Fibroblast of skin of left quadriceps (primary cell): ENCODE measurements at places on chromosomes 2 and 18.

GRCh38 chr2:27201675-27202074 is 10.2 kb upstream of the ATRAID start:
- no peak for DNase-seq

GRCh38 chr2:240946654-240947053 is 40.5 kb downstream of the CROCC2 start:
- no peak for DNase-seq

GRCh38 chr2:175353275-175353674 is 171.8 kb upstream of the ATP5MC3 start:
- no peak for DNase-seq

DNA sequence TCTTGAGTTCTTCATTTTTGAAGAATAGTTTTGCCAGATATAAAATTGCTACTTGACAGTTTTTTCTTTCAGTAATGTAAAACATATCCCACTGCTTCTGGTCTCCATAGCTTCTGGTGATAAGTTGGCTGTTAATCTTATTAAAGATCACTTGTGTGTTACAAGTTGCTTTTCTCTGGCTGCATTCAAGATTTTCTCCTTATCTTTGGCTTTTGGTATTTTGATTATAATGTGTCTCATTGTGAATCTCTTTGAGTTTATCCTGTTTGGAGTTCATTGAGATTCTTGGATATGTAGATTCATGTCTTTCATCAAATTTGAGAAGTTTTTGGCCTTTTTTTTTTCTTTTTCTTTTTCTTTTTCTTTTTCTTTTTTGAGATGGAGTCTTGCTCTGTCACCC is 20.2 kb upstream of the ADNP2 start:
- DNase-seq, result no peak

- no peak for DNase-seq
Observed at GRCh38 chr2:63073994-63074393, 23.4 kb downstream of the OTX1 start.

- DNase-seq, result no peak
Observed at GRCh38 chr2:129483366-129483765, 496.1 kb upstream of the RAB6C start.

DNA sequence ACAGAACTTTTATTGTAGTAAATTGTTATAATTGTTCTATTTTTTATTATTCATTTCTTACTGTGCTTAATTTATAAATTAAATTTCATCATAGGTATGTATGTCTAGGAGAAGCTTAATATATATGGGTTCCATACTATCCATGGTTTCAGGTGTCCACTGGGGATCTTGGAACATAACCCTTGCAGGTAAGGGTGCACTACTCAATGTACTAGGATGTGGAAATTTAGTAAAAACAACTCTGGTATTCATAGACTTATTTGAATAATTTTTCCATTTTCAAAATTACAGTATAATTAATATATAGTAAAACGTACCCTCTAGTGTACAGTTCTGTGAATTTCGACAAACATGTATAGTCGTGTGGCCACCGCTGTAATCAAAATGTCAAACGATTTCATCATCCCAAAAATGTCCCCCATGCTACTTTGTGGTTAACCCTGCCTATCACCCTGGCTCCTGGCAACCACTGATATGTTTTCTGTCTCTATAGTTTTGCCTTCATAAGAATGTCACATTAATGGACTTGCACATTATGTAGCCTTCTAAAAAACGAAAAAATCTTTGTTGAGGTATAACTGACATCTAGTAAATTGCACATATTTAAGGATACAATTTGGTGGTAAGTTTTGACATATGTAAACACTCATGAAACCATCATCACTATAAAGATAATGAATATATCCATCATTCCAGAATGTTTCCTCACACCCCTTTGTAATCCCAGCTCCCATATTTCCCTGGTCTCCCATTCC is 45.7 kb downstream of the ARL5A start:
- DNase-seq, result no peak

GRCh38 chr2:150165442-150165841 is 322.0 kb downstream of the RND3 start:
- no peak for DNase-seq
